Naive B cell (primary cell): ENCODE measurements at places on chromosomes 1 and 21. TPM values are rescaled to one million over a fixed set of nuclear protein-coding genes. Genes with fewer than 3 reads are reported as not detected.

DNA sequence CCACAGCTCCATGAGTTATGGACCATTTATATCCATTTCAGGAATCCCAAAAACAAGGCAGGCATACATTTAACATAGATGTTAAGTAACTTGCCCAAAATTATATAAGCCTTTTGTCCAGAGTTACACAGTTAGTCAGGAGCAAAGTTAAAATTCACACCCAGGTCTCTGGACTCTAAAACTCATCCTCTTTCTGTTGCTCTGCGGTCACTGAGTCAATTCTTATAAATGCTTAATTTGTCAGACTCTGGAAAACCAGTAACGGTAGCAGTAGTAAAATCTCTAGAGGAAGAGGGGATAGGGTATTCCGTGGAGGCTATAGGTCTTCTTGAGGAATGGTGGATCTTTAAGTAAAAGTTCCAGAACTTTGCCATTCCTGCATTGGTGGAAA is 223.6 kb upstream of the JUN start:
- H3K4me1 ChIP-seq: peaks cover 58% of the 10 kb centered on the region
- no peaks in the 10 kb centered on the region for H3K27me3 ChIP-seq
- DNase-seq: no peak
- H3K4me3 ChIP-seq: peak overlapping the region; percentile 19
- peak overlapping the region; percentile 97 for H3K27ac ChIP-seq
- H3K36me3 ChIP-seq: no peaks in the 10 kb centered on the region

DNA sequence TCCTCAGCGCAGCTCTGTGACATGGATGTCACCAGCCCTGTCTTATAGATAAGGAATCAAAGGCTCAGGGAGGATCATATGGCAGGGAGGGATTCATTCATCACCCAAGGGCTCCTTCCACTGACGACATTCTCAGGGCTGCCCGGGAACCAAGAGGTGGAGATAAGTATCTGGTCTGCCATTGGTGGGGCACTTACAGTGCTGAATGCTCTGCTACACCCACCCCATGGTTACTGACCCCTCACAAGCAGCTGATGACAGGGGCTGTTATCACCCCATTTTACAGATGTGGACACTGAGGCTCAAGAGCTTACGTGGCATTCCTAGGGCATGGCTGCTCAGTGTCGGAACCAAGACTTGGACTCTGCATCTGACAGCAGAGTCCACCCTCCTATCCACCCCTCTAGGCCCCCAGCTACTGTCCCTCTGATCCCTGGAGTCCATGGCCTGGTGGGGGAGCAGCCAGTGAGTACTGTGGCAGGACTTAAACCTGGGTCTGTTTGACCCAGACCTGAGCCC is 155.1 kb downstream of the PTPRU start:
- no peak overlapping the region for H3K27ac ChIP-seq
- DNase-seq: no peak
- H3K36me3 ChIP-seq: no peaks in the 10 kb centered on the region
- peaks cover 15% of the 10 kb centered on the region for H3K27me3 ChIP-seq
- no peaks in the 10 kb centered on the region for H3K4me1 ChIP-seq

DNA sequence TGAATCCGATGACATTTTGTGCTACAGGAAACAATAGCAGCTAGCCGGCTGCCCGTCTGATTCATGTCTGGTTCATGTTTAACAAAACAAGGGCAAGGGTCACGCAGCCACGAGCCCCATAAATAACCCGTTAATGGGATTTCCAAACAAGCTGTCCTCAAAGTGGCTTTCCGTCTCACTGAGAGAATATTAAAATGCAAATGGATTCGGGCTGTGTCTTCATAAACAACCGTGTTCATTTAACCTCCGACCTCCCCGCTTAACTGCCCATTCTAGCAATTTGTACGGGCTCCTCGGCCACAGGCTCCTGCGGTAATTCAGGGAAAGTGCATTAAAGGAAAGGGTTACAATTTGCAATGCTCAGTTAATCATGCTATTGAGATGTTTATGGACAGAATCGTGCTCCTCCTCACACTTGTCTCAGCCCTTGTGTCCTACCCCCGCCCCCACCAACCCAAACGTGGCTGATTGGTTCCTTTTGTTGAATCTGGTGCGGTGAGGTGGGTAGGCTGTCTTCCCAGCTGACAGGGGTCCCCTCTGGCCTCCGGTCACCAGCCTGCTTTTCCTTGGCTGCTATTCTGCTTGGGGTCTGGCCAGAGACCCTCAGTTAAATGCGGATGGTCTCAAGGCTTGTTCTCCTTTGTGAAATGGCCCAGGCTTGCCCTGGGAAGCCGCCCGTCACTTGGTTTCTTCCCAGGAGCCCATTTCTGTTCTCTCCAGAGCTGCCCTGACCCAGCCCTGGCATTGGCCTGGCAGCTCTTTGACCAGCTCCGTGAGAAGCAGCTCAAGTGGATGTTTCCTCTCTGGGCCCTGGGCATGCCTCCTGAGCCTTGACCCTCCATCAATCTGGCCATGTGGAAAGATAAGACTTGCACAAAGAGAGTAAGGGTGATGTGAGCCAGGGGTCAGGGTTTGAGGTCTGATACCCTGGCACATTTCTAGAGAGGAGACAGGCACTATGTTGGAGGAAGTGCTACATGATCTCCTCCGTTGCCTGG is 200.7 kb upstream of the POU3F1 start:
- no peaks in the 10 kb centered on the region for H3K4me1 ChIP-seq
- H3K36me3 ChIP-seq: no peaks in the 10 kb centered on the region
- no peak overlapping the region for H3K27ac ChIP-seq
- peaks cover 27% of the 10 kb centered on the region for H3K27me3 ChIP-seq

- H3K36me3 ChIP-seq: no peaks in the 10 kb centered on the region
- no peak for DNase-seq
- no peaks in the 10 kb centered on the region for H3K4me1 ChIP-seq
- H3K4me3 ChIP-seq: no peak overlapping the region
- H3K27me3 ChIP-seq: peaks cover 21% of the 10 kb centered on the region
These were observed 125.3 kb upstream of the HMGB4 start for GRCh38 chr1:33738536-33738935.

DNA sequence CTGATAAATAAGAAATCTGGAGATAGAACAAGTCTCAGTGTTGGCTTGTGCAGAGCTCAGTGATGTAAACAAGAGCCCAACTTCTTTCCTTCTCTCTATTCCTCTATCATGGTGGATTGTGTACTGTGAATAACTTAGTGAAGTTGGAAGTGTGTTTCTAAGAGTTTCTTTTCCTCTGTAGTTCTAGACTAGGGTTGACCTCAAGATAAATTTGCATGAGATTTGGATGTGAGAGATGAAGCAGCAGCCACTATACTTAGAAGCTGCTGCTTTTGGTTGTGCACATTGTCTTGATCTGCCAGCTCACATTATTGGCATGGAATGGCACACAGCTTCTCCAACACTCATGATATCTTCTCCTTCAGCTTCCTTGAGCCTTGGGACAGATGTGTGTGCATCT is 198.9 kb upstream of the ZP4 start:
- H3K27me3 ChIP-seq: no peaks in the 10 kb centered on the region
- no peaks in the 10 kb centered on the region for H3K36me3 ChIP-seq
- no peak overlapping the region for H3K27ac ChIP-seq
- H3K4me3 ChIP-seq: no peak overlapping the region
- no peak for DNase-seq

GRCh38 chr1:39391691-39392679 is 99.5 kb upstream of the BMP8A start:
- H3K27ac ChIP-seq: no peak overlapping the region
- no peaks in the 10 kb centered on the region for H3K27me3 ChIP-seq
- no peak overlapping the region for H3K4me3 ChIP-seq
- no peak for DNase-seq
- peaks cover 15% of the 10 kb centered on the region for H3K36me3 ChIP-seq
- H3K4me1 ChIP-seq: peaks cover 35% of the 10 kb centered on the region

The PPCS gene
- 187 TPM for polyA plus RNA-seq
